ENCODE measurements at places on chromosomes 6 and 20.
A peak's percentile ranks its signal among the peaks of the same experiment; 100 is the strongest.

DNA sequence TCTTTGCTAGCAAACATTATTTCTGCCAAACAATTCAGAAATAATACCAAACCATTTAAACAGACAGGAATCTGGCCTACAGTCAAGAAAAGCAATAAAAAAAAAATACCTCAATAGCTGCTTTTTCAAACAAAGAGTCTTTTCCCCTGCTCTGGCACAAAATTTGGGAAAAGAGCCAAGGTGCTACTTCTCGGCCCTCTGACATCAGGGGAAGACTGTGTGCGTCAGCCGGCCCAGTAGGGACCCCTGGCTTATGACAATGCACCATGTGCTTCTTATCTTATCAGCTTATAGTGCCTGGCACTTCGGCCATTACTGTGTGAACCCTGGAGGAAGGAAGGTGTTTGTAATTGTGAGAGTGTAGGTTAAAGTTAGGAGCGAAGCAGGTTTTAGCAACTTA, 89.4 kb downstream of the PDE10A start:
- DNase-seq: no peak

GRCh38 chr20:23142162-23143050, 56.3 kb upstream of the CD93 start:
- DNase-seq: no peak

- DNase-seq: peak; percentile 28
Measured at GRCh38 chr20:44218446-44218845, 7.9 kb upstream of the OSER1 start.

DNA sequence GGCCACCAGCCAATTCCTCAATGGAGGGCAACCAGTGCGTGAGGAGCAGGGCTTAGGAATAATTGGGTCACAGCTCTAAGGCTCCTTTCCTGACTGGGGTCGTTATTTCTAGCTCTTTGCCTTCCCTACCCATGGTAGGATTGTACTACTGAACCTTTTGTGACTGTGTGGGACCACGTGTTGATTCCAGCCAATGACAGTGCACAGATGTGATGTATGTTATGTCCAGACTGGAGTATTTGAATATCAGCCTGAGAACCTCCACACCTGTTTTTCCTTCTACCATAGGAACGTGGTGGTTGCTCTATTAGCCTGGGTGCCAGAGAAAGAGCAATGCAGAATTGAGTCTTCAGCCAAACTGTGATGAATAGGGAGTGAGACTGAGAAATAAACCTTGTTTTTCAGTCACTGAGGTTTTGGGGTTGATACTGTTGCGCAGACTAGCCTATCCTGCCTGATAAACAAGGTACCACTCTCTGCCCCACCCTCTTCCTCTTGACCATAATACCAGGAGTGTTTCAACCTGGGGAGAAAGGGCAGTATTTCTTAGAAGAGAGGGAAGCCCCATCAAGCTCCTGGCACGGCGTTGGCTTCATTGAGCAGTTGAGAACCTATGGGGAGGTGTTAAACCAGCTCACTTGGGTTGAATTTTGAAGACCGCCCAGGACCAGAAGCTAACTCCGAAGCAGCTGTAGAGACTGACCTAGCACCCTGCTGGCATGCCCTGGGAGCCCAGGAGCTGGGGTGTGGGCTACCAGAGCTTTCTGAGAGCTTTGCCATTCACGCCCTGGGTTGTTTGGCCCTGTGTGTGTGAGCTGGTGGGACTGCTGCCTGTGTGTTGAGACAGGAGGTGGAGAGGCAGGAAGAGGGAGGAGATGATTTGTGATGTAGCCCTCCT, 105.5 kb upstream of the BACH2 start:
- DNase-seq: no peak

- DNase-seq: no peak
Measured at GRCh38 chr6:6193221-6193745, 127.2 kb downstream of the F13A1 start.

DNA sequence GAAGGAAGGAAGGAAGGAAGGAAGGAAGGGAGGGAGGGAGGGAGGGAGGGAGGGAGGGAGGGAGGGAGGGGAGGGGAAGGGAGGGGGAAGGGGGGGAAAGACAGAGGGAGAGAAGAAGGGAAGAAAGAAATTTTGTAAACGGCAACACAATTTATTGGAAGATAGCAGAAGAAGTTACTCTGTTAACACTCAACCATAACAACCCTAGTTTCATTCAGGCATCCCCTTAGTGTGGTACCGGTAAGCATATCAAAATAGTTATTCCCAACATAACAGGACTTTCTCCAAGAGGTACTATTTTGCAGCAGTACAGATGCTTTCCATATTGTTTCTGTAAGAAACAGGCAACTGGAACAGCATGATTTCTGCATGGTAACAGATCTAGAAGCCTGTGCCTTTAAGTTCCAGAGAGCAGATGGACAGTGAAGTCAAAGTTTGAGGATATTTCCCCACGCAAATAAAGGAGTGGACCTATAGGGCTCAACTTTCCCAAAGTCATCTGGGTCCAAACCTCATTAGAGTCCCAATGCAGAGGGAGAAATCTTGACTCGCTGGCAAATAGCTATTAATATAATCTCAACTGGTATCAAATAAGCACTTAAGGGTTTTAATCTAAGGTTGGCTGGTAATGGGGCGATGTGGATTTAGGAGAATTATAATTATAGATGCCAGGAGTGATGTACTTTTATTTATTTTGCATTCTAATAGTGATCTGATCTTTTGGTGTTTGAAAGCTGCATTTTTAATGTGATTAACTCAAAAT, 69.4 kb downstream of the TENT5A start:
- DNase-seq: no peak

DNA sequence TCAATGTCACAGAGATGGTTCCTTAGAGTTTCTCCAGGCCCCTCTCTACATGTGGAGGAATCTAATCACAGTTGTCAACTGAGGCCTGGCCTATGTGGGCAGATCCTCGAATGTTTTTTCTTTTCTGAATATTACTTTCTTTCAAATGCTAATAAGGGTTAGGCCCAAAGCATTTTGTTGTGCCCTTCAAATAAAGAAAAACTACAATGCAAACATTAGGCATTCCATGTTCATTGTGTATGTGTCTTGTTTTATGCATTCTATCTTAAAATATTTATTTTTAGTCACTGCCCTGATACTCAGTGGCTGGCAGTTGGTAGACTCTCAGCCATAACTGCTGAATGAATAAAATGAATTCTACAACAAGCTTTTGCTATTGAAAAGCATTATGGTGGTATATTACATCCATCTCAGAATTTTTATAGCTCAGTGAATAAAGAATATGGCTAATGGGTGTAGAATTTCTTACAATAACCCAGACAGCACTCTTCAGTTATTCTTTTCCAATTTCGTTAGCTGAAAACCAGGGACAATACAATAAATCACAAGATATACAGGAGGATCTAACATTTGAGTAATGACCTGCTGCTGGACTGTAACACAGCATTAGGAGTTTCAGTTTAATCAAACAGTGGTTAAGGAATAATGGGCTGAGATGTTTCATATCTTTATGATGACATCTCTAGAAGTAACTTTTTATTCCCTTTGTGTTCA, 28.3 kb downstream of the RGS17 start:
- no peak for DNase-seq

DNA sequence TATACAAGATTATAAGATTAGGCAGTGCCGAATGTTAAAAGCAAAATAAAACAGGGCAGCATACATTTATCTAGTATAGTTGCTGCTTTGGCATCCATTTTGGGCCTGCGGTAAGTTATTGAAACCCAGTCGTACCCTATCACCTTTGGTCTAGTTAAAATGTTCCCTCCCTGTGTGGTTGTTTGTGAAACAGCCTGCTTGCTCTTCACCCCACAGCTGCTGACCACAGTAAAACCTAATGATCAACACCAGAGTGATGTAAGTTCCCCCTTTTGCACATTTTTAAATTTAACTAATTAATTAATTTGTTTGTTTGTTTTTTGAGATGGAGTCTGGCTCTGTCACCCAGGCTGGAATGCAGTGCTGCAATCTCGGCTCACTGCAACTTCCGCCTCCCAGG, 50.3 kb upstream of the TXNDC5 start:
- no peak for DNase-seq

- DNase-seq: no peak
Measured at GRCh38 chr6:135397172-135397952, 100.2 kb downstream of the AHI1 start.

DNA sequence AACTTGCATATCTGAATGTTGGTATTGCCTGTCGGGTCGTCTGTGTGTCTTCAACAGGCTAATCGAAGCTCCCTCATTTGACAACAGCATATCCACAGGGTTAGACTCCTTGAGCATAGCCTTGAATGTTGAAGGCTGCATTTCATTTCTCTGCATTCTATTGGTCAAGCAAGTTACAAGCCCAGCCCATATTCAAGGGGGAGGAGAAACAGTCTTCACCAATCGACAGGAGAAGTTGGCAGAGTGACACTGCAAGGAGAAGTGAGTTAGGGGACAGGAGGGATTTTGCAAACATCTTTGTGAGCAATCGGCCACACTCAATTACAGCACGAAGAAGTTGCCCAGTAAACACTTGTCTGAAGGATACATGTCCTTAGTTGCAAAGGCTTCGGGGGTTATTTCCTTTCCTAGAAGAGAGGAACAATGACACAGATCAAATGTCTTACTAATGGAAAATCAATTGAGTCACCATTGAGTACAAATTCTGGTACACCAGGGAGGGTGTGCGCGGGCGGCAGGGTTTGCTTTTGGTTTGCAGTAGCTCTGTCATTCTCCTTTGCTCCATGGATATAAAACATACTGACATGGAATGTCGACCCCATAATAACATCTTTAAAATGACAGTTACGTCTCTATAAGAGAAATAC, 60.6 kb upstream of the NT5E start:
- no peak for DNase-seq

- no peak for DNase-seq
Measured at GRCh38 chr20:49043000-49043399, 3.1 kb upstream of the CSE1L start.

DNA sequence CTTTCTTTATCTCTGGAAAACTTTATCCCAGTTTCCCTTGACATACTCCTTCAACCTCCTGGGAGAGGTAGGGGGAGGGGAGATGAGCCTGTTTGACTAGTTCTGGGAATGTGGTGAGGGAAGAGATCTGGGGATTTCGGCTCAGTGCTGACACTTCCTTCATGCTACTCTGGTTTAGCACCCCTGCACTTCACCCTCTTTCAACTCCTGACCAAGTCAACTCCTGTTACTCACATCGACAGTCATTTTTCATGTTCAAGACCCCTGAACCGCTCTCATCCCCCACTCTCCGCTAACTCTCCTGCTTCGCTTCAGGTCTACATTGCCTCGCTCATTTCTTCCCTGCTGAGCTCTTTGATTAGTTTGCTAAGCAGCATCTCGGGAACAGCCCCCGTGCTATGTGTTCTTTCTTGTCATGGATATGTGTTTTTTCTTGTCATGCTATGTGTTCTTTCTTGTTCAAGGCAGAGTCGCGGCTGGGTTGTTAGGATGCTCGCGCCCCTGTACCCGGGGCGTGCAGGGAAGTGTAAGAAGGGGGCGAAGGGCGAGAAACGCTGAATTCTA, 16.6 kb upstream of the TRIM27 start:
- peak; percentile 31 for DNase-seq

DNA sequence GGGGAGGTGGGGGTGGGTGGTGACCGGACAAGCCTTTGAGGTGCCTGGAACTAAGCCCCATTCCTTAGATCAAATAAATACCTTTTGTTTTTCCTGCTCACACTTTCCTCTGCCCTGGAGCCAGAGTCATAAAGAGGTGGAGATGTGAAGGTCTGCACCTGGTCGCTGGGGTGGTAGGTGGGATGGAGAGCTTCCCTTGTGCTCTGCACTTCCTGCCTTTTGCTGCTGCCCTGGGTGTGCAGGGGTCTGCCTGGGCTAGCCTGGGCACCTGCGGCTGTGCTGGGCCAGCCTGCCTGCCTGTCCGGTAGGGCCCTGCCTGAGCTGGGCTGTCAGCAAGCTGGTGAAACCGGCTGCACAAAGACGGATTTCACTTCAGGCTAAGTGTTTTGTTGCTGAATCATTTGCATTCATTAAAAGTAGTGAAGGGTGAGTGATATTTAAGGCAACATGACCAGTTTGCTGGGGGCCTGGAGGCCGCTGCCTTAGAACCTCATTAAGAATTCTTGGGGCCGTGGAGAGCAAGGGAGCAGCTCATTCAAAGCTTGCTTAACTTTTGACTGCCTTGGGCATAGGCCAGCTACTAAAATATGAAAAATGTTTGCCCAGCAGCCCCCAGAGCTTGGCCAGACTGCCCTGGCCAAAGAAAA, 20.5 kb downstream of the PTK7 start:
- no peak for DNase-seq

- no peak for DNase-seq
Measured at GRCh38 chr20:36861875-36862801, 13.8 kb upstream of the TLDC2 start.

- no peak for DNase-seq
Measured at GRCh38 chr6:42012501-42013133, 37.7 kb upstream of the TAF8 start.

GRCh38 chr6:125950293-125950692, 6.3 kb upstream of the HINT3 start:
- no peak for DNase-seq

DNA sequence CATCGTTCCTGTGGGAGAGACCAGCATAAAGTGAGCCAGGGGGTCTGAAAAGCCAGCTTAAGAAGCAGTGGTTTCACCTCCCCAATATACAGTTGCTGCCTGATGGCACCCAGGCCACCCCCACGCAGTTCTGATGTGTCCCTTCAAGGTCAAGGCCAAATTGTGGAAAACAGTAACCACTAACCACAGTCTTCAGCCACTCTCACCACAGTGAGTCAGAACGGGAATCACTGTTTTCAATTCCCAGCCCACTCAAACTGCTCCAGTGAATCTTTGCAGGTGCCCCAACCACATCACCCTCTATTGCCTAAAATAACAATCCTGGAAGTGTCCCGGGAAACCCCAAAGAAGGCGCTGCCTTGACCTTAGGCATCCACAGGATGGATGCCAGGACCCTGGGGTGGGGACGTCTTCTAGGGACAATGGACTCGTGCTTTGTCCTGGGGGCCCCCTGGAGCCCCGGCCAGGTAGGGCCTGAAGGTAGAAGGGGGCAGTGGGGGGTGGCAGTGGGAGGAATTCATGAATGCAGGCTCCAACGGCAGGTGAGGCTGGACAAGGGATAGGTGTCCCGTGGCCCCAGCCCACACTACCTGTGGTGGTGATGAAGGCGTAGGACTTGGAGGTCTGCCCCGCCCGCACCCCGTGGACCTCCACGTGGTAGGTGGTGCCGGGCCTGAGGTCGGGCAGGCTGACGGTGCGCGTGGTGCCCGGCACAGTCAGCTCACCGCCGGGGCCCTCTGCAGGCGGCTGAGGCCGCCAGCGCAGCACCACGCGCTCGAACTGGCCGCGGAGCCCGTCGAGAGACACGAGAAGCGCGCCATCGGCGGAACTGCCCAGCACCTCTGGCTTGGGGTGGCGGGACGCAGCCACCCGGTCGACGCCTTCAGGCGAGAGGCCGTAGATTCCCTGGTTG, 22.2 kb downstream of the TNXB start:
- DNase-seq: no peak

- DNase-seq: no peak
Measured at GRCh38 chr20:19446246-19446645, 233.8 kb downstream of the SLC24A3 start.

- DNase-seq: no peak
Measured at GRCh38 chr6:157087974-157088373, 235.3 kb downstream of the TMEM242 start.

DNA sequence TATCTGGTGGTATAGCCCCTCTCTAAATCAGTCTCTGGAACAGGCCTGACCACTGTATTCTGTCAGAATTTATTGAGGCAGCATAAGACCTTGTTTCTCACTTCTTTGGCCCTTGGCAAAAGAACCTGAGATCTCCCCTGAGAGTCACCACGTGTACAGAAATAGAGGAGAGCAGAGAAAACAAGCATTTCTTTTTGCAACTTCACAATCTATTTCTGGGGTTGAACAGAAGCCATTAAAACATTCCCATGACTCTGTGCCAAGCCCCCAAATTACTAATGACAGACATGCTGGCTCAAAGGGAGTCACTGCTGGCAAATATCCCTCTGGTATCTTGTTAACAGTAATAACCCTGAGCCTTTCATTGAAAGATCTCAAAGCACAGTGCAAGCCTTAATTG, 395.3 kb downstream of the MAFB start:
- no peak for DNase-seq
